ENCODE measurements at places on chromosomes 11 and 22. TPM values are rescaled to one million over a fixed set of nuclear protein-coding genes. Genes with fewer than 3 reads are reported as not detected.

Gene METTL15
- total RNA-seq: 8.2 TPM

Gene FXYD2
- total RNA-seq: 0.44 TPM

Gene PTH
- total RNA-seq: not detected

Gene UCP3
- total RNA-seq: 7.6 TPM

Gene MS4A4E
- total RNA-seq: not detected

Gene RCOR2
- total RNA-seq: 286 TPM

Gene TENM4
- 50.7 TPM for total RNA-seq
